Stimulated activated CD4-positive, alpha-beta T cell treated with anti-CD3 and anti-CD28 coated beads, TNF-alpha, amount 100 ng/mL, for 48 hours (primary cell): ENCODE measurements at places on chromosomes 2 and 18.

DNA sequence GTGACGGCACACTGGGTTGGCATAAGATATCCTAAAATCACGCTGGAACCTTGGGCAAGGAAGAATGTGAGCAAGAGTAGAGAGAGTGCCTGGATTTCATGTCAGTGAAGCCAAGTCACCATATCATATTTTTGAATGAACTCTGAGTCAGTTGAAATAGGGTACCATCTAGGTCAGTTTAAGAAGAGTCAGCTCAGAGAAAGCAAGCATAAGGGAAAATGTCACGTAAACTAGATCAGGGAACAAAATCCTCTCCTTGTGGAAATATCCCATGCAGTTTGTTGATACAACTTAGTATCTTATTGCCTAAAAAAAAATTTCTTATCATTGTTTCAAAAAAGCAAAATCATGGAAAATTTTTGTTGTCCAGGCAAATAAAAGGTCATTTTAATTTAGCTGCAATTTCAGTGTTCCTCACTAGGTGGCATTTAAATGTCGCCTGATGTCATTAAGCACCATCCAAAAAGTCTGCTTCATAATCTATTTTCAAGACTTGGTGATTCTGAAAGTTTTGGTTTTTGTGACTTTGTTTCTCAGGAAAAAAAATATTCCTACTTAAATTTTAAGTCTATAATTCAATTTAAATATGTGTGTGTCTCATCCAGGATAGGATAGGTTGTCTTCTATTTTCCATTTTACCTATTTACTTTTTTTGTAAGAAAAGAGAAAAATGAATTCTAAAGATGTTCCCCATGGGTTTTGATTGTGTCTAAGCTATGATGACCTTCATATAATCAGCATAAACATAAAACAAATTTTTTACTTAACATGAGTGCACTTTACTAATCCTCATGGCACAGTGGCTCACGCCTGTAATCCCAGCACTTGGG lies 19.6 kb downstream of the RSAD2 start:
- no peak for DNase-seq

DNA sequence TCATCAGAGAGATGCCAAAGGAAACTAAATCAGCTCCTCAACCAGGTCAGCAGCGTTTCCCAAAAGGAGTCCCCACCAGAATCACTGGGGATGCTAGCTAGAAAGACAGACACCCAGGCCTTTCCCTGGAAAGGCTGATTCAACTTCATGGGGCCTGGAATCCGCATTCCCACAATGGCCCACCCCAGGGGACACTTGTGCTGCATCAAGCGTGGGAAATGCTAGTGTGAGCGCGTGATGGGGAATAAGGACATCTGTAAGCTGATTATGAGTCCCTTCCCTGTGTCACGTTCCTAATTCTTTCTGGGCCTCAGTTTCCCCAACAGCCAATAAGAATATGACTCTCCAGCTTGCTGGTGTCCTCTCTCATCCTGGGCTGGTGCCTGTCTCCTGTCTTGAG lies 2.2 kb upstream of the WNT10A start:
- no peak for DNase-seq

DNA sequence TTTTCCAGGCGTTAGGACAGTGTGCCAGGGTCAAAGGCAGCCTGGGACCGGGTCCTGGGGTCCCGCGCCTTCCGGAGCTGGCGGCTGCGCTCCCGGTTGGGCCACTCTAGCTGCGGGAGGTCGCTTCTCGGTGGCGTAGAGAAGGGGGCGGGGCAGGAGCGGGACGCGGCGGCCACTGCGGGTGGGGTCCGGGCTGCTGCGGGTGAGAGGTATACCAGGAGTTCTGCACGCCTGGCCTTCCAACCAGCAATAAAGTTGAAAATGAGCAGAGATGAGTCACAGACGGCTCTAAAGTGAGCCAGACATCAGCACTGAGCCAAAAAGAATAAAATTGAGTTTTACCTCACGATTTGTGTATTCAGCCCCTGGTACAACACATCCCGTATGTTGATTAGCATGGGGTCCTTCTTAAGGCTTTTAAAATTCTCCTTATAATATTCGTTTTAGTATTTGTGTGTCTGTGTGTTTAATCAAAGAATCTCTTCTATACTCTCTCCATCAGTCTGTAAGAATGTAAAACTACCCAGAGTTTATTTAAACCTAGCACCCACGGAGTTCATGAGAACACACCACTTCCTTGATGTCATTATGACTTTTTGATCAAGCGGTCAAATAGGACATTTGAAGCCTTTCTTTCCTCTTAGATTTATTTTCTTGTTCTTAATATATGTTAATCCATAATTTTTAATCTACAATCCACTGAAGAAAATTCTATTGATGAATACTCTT lies at the start of gene C1GALT1C1L:
TSS of gene C1GALT1C1L (minus strand) at position 108 of the 729 bp plus-strand sequence. CDS start at position 1, 107 bp downstream.
- peak; percentile 1 for DNase-seq

DNA sequence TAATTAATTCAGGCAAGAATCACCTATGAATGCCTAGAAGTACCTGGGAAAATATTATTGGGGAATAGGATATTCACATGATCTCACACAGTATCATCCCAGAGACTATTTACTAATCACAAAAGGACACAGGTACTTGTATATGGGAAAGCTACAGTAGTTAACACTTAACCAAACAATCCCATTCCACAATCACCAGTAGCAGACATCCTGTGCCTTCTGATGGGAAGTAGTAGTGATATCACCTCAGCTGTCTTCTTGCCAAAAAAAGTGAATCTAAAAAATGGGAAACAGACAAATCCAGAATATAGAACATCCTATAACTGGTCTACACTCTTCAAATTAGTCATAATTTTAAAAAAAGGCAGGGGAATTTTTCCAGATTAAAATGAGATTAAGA lies 75.6 kb upstream of the CCDC150 start:
- DNase-seq: no peak

DNA sequence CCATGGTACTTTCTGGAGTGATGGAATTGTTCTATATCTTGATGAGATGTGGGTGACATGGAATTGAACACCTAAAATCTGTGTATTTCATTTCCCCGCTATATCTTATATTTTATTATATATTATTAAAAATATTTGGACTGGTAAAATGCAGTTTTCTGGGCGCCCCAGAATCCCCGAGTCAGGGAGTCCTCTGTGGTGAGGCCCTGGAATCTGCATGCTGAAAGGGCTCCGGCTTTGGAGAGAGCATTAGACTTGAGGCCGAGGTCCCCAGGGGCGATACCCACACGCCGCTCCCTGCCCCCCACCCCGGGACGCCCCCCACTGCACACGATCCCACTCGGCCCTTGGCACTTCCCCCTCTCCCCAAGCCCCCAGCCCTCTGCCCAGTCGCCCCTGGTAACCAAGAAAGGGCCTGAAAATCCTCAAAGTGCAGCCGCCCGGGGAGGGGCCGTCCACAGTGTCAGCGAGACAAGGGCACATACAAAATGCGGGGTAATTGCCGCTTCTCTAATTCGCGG lies 126.0 kb downstream of the ZFP36L2 start:
- DNase-seq: no peak

- DNase-seq: no peak
These were observed 53.3 kb downstream of the MEMO1 start for GRCh38 chr2:31957354-31958139.

GRCh38 chr2:160474891-160475787 lies 18.5 kb downstream of the RBMS1 start:
- DNase-seq: no peak

DNA sequence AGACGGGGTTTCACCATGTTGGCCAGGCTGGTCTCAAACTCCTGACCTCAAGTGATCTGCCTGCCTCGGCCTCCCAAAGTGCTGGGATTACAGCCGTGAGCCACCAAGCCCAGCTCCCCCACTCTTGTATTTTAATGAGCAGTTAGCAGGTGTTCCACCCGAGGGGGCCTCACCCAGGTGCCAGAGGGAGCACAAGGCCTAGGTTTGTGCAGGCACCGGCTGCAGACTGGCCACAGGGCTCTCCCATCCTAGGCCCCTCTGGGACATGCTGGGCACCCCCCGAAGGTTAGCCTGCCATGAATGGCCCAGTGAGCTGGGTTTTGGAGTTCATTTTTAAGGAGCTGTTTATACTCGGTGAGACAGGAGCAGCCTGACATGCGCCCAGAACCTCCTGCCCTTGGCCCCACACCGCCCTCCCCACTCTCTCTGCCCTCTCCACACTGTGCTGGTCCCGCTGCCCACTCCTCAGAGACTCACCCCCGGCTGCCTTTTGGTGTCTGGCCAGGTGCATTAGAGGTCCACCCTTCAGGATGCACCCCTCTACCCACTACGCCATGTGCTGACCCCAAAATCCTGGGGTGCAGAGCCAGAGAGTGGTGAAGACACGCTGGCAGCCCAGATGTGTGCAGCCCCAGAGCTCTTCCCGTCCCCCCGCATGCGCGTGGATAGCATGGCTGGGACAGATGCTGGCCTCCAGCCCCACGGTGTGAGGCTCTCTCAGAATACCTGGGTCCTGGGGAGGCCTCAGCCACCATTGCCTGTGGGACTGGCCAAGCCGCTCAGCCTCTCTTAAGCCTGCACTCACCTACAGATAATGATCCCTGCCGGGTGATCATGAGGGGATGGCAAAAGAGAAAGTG lies 11.2 kb upstream of the KLF11 start:
- no peak for DNase-seq

DNA sequence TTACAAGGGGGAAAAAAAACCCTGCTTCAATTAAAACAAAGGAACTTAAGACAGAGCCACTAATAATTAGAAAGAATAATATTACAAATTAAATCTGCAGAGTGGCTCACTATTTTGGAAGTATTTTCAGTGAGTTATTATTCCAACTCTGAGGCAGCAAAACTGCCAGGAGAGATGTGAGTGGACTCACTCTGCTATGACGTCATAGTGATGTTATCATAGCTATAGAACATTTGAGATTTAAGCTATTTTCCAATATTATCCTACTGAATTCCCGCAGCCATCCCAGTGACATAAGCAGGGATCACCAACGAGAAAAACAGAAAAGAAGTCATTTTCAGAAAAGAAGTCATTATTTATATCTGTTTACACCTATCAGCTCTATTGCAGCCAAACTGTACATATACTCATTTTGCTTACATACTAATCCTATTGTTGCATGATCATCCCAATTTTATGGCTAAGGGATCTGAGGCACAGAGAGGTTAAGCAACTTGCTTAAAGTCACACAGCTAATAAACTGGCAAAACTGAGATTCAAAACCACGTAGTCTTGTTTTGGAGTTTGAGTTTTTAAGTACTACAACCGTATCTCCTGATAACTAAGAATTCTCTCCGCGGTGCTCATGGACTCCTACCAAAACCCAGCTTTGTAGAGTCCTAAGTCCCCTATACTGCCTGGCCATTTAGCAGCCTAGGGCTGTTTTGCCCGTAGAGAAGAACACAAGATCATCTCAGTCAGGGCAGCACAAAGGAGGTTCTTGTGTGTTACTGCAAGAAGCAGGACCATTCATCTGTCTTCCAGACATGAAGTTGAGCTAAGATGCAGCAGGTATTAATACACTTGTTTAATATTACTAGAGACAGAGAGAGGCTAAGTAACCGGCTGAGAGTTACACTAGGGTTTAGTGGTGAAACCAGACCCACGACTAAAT lies 299.8 kb downstream of the TCF4 start:
- no peak for DNase-seq
